Right ventricle myocardium inferior (tissue), 1 donor: ENCODE measurements at places on chromosomes 1 and 21.
A peak's percentile ranks its signal among the peaks of the same experiment; 100 is the strongest.

- peak; percentile 72 for DNase-seq
These were observed 18.9 kb downstream of the PGBD2 start for GRCh38 chr1:248924696-248925532.

GRCh38 chr1:171220081-171220420, 28.2 kb upstream of the FMO1 start:
- DNase-seq, result no peak

GRCh38 chr1:224432672-224433040, 1.9 kb downstream of the WDR26 start:
- no peak for DNase-seq

DNA sequence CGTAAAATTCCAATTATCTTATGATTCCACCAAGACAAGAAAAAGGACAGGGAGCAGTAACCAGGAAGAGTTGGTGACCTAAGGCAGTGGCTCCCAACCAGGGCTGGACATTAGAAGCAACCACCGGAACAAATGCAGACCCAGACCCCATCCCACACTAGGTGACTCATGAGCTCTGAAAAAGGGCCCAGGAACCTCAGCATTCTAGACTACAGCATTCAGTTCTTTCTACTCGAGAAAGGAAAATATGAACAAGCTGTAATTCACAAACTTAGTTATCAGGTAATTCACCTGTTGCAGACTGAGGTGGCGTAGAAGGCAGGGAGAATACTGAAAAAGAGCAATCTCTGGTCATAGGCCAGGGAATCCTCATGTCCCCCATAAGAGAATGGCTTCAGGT, 138.4 kb upstream of the KRTAP19-8 start:
- DNase-seq, result no peak

DNA sequence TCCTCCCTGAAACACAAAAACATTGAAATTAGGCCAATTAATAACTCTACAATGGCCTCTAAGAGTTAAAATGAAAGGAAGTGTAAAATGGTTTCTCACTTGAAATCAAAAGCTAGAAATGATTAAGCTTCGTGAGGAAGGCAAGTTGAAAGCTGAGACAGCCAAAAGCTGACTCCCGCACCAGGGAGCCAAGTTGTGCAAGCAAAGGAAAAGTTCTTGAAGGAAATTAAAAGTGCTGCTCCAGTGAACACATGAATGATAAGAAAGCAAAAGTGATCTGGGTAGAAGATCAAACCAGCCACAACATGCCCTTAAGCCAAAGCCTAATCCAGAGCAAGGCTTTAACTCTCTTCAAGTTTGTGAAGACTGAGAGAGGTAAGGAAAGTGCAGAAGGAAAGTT, 22.8 kb downstream of the CYYR1 start:
- no peak for DNase-seq

GRCh38 chr1:44406737-44407429, 1.8 kb downstream of the RNF220 start:
- DNase-seq, result no peak

- DNase-seq, result no peak
These were observed 16.4 kb upstream of the ATP1A4 start for GRCh38 chr1:160134791-160135572.

DNA sequence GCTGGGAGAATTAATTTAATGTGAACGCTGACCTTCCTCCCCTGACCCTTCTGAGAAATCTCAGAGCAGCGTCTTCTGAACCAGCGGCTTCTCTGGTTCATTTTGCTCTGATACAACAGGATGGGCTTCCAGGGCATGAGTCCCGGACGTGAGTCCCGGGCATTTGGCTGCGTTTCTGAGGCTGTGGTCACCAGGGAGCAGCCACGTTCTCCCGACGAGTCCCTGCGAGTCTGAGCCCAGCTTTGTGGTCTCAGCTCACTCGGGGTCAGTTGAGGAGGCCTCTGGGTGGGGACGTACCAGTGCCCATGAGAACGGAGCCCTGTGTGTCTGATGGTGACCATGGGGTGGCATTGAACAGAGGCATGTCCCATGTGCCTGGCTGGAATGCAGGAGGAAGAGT, 17.7 kb upstream of the OBSCN start:
- DNase-seq, result no peak

- DNase-seq, result no peak
These were observed 4.5 kb upstream of the SRSF10 start for GRCh38 chr1:23984417-23985186.

DNA sequence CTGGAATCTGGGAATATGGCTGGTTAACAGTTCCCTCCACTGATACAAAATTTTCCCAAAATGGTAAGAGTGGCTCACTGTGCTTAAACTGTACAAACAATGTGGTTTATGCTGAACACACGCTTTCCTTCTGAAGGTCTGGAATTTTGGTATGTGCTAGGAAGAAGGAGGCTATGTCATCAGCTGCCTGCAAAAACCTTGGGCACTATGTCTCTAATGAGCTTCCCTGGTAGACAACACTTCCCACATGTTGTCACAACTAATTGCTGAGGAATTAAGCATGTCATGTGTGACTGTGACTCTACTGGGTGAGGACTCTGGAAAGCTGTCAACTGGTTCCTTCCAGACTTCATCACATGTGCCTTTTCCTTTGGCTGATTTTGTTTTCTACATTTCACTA, 29.2 kb downstream of the IPP start:
- DNase-seq, result no peak

GRCh38 chr1:43316738-43317520, 16.1 kb downstream of the TIE1 start:
- DNase-seq, result no peak

DNA sequence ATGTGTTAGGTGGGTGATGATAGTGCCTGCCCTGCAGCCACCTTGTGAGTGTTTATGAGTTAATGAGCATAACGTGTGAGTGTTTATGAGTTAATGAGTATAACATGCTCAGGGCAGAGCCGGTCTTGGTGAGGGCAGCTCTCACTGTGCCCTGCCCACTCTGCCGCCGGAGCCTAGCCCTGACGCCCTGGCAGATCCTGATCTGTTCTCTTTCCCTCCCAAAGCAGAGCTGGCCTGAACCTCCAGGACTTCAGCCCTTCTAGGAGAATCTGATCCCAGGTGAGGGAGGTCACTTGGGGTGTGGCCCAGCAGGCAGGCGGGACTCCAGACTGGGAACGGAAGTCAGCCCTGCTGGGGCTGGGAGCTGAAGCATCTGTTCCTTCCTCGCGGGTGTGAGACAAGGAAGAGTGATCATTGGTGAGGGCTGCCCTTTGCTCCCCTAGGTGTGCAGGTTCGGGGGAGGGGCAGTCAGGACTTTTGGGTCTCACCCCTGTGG, 5.7 kb downstream of the FBLIM1 start:
- peak; percentile 22 for DNase-seq

- DNase-seq, result no peak
These were observed 32.0 kb downstream of the PTAFR start for GRCh38 chr1:28144203-28145135.

DNA sequence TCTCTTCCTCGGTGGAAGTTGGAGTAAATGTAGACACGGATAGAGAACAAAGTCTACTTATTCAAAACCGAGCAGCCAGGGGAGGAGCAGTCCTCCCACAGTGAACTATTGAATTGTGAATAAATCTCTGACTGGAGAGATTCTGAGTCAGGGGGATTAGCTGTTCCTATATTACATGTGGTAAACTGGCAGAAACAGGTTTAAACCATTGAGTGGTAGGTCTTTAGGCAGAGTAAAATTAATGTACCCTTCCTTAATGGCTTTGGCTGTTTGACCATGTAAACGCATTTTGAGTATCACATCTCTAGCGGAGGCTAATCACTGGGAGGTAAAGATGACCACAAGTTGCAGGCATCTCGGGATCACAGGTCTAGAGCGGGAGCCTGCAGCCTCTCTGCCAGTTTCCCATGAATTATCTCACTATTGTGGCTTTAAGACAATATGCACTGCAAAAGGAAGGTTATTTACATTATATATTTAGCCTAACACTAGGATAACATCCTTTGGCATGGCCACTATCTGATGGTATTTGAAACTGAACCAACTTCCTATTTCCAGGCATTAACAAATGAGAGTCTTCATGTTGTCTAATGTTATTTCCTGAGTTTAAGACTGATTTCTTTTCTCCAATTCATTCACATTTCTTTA, 7.9 kb upstream of the DISC1 start:
- no peak for DNase-seq

GRCh38 chr1:216606047-216606637, 117.1 kb downstream of the ESRRG start:
- DNase-seq, result no peak

DNA sequence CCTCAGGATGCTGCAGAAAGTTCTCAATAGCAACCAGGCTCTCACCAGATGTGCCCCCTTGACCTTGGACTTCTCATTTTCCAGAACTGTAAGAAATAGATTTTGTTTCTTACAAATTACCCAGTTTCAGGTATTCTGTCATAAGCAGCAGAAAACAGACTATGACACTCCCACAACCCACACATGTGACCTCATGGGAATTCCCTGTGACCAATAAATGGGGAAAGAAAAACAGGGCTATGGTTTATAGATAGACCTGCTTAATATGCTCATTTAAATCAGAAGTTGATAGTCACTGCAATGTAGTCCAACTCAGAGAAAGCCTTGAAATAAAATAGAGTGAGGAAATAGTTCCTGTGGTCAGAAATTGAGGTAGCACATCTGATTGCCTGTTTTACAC, 380.9 kb upstream of the PTBP2 start:
- no peak for DNase-seq

GRCh38 chr1:19433719-19433998, 51.7 kb downstream of the CAPZB start:
- no peak for DNase-seq

GRCh38 chr1:235821361-235821981, 45.2 kb downstream of the LYST start:
- no peak for DNase-seq

DNA sequence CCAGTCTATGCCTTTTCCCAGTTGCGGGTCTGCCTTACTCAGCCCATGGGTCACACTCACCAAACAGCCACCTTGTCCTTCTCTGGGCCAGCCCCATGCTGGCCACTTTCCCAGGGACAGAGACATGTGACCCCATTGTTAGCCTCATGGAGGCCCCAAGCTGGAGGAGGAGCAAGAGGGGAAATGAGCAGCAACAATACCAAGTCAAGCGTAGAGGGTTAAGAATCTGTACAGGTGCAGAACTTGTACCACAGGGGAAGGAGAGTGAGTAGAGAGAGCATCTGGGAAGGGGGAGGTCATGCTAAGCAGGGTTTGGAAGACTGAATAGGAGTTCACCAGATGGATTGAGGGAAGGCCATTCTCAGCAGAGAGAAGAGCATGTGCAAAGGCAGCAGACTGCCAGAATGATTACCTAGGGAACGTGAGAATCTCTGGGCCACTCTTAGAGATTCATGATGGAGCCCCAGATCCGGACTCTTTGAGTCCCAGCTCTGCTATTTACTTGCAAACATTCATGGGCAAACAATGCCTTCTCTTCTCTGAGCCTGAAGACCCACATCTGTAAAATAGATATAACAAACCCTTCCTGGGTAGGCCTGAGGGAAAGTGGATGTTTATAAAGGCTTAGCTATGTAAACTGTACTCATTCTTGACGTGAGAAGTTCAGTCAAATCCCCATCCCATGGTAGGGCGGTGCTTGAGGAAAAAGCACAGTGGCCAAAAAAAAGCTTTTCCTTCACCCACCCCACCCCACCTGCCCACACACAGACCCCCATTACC, 2.8 kb upstream of the SLC2A1 start:
- DNase-seq, result no peak

- DNase-seq, result no peak
These were observed 102.9 kb downstream of the AHCTF1 start for GRCh38 chr1:246828818-246829217.

DNA sequence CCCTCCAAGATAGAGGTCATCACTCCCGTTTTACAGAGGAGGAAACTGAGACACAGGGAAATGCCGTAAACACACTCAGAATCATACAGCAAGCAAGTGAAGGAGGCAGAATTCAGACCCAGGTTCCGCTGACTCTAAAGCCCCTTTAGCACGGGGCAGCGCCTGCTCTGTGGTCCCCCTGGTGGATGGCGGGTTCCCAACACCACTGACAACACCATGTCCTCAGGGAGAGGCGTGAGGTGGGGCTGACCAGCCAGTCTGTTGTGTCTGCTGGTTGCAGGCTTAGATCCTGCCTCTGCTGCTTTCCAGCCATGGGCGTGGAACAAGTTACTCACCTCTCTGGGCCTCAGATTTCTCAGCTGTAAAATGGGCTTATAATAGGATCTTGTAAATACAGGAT, 617.3 kb downstream of the MATN1 start:
- DNase-seq, result no peak

- DNase-seq, result no peak
These were observed 42.8 kb upstream of the SLC2A1 start for GRCh38 chr1:43001434-43001833.

GRCh38 chr1:32494711-32495337, 30.0 kb downstream of the ZBTB8B start:
- no peak for DNase-seq

DNA sequence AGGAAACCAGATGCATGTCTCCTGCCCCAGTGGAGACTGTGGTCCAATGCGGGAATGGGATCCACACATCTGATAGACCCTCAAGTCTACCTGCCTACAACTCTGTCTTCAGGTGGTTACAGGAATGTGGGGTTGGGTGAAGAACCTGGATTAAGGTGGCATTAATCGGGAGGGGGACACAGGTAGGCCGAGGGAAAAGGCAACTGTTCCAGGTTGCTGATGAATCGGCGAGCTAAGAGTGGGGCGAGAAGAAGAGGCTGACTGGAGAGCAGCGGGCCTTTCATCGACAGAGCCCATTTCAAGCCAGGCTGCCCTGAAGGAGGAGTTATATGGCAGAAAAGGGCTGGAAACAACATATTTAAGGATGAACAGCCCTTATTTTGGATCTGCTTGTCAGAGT, 836 bp downstream of the CD2 start:
- DNase-seq, result no peak

GRCh38 chr1:199742547-199742946, 285.0 kb upstream of the NR5A2 start:
- DNase-seq, result no peak

GRCh38 chr1:38670544-38671122, 188.9 kb downstream of the RRAGC start:
- DNase-seq, result no peak

GRCh38 chr1:212040629-212041412, 5.3 kb downstream of the DTL start:
- DNase-seq, result no peak

GRCh38 chr1:115679141-115679611, 37.4 kb downstream of the VANGL1 start:
- DNase-seq, result no peak

GRCh38 chr1:16967095-16967575, 13.3 kb downstream of the MFAP2 start:
- no peak for DNase-seq

DNA sequence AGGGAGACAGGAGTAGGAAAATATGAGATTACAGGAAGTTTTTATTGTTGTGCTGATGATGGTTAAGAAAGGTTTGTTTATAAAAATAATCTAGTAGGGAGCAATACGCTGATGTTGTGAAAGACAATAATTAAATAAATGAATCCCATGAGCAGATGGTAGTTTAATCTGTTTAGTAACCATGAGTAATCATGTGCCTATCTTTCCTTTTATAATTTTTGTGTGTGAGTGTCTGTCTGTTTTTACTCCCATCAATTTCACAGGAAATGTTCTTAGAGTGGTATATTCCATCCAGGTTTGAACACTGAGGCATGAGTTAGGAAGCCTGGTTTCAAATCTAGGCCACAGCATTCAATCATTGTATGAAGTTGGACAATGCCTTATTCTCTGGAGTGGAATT, 180.5 kb downstream of the OLFM3 start:
- DNase-seq, result no peak

GRCh38 chr1:179708434-179709195, 34.5 kb upstream of the FAM163A start:
- no peak for DNase-seq

GRCh38 chr1:165543532-165544438, at the start of gene LRRC52:
TSS of gene LRRC52 (plus strand) at chr1:165544000. CDS start at chr1:165544297, 297 bp downstream.
- DNase-seq, result peak; percentile 82

- DNase-seq, result no peak
These were observed 17.2 kb downstream of the SPOCD1 start for GRCh38 chr1:31798433-31799195.
